ENCODE measurements at places on chromosomes 12 and 14.

GRCh38 chr14:23364164-23365035, 572 bp downstream of the EFS start:
- no peak for DNase-seq

GRCh38 chr12:102096855-102097254, 23.1 kb downstream of the NUP37 start:
- no peak for DNase-seq

DNA sequence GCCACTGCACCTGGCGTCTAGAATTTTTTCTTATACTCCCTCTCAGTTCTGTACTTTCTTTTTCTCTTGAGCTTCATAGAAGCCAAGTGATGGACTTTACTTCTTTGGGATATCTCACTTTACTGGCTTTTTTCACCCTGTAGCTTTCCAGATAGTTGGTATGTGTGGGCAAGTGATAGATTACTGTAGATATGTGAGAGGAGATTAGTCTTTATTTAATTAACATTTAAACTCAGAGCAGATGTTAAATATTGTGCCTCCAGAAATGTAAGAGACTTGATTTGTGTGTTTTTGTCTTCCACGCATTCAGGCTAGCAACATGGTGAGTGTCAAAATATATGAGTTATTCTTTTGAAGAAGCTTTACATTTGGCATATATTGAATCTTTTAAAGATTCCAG, 39.5 kb upstream of the SLC17A8 start:
- DNase-seq, result no peak

GRCh38 chr14:81509321-81509720, 24.3 kb downstream of the SEL1L start:
- no peak for DNase-seq

DNA sequence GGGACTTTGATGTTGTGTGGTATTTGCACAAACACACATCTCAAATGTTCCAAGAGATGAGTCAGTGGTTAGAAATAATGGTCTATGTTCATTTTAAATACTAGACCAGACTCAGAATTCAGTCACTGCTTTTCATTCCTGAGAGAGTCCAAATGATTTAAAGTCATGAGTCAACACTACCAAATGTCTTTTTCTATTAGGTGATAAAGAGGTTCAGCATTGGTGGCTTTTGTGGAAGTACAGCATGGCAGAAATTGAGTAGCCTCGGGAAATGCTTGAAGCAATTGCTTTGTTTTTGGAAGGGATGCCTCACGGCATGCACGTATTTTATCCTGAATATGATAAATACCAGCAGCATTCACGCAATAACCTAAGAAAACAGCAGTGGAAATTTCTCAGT, 115.7 kb downstream of the DIO2 start:
- DNase-seq, result no peak

DNA sequence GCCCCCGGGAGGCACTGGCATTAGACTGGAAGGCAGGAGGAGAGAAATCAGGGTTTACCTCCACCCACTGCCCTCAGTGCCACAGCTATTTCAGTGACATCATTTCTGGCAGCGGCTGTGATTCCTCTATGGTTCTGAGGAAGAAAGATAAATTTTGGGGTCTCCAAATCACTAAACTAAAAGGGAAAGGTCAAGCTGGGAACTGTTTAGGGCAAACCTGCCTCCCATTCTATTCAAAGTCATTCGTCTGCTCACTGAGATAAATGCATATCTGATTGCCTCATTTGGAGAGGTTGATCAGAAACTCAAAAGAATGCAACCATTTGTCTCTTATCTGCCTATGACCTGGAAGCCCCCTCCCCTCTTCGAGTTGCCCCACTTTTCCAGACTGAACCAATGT, 14.0 kb upstream of the CRY1 start:
- DNase-seq, result no peak

DNA sequence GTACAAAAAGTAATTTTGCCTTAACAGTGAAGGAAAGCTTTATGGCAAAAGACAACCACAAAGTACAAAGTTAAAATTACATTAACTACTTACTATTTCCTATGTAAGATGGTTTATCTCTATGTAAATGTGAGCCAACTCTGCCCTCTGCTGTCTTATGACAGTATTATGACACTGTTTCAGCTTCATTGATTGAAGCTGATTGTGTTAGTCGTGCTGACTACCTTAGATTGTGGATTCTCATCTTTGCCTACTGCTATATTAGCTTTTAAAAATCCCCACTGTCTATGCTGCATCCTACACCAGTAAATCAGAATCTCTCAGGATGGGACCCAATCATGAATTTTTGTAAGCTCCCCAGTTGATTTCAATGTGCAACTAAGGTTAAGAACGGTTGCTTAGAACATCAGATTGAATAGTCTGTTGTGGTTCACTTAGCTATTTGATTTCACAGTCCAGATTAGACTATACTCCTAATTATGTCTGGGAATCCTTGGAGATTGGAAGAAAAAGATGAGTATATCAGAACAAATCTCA, 12.2 kb upstream of the SPTB start:
- peak; percentile 12 for DNase-seq

GRCh38 chr14:63277591-63278183, 41.0 kb downstream of the GPHB5 start:
- DNase-seq, result no peak

GRCh38 chr12:14954269-14954668, 7.1 kb downstream of the ARHGDIB start:
- no peak for DNase-seq

DNA sequence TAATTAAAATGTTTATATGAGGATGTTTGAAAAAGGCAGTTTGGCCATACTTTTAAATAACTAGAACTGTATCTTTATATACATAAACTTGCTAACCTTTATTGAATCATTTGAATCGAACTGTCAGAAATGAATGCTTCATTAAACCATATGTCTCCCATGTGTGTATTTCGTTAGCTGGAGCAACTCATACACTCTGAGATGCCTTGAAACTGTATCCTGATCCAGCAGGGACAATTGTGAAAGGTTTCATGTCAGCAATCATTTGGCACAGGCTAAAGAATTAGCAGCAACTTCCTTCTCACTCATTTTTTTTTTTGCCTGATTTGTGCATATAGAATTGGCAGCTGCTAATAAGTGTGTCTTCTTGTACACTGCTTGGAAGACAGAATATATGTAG, 109.9 kb downstream of the NAV3 start:
- DNase-seq, result peak; percentile 8

GRCh38 chr12:75953312-75953906, 78.2 kb downstream of the PHLDA1 start:
- no peak for DNase-seq

DNA sequence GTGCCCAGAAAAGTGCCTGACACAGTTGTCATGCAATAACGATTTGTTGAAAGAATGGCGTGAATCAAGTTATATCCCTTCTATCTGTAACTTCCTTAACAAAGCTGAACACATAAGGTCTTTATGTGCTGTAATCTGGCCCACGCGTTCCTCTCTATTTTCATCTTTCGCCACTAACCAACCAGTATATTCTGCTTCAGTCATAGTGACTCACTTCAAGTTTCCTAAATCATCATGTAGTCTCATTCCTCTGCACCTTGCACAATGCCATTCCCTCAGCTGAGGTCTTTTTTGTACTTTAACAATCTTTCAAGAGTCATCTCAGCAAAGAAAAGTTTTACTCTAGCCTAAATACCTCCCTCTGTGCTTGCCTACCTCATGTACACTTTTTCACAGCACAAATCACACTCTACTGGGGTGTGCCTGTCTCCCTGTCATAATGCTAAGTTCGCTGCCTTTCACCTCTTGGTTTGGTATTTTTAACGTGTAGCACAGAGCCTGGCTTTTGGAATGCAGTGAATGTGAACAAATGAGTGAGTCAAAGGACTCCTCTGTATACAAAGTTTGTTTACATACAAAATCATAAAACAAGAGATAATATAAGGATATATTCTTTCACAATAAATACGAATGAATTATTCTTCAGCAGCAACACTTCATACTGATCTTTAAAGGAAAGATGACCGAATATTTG, 2.9 kb upstream of the CMAS start:
- DNase-seq, result no peak

GRCh38 chr14:91273273-91273884, 28.9 kb upstream of the GPR68 start:
- no peak for DNase-seq

DNA sequence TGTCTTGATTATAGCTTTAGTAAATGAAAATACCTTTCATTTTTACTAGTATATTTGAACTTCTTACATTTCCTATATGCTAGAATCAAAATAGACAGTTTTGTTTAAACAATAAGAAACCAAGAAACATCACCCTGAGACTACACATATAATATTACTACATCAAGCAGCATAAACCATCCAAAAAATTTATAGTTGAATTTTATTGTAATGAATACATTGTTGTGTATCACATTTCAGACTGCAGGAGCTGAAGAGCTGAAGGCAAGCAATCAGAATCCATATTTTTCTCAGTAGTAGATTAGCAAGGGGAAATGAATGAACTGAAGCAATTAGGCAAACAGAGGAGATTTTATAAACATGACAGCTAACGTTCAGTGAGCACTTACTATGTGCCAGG, 379.2 kb downstream of the BTG1 start:
- no peak for DNase-seq

DNA sequence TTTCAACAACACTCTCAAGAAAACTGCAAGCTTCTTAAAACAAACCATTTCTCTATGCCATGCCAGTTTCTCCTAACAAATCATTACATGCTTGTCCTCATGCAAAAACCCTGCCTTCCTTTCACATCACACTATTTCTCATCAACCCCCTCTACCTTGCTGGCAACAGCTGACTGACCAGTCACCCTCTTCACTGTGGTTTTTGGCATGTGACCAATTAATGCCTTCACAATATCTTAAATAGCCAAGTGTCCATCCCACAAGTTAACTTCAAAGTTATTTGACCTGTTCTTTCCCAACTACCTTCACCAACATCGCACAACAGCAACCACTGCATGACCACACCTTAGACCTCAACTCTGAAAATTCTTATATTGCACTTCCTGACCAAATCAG, 159.6 kb downstream of the CEP128 start:
- no peak for DNase-seq

DNA sequence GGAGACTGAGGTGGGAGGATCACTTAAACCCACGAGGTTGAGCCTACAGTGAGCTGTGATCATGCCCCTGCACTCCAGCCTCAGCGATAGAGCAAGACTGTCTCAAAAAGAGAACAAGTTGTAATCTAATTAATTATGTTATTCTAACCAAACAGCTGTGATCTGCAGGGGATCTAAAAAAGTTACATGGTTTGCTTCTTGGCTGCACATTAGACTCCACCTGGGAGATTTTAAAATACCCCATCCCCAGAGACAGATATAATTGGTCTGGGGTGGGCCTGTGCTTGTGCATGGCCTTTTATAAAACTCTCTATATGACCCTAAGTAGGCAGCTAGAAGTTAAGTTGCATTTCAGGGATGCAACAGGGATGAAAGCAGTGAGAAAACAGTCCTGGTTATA, 76.7 kb downstream of the SCAF11 start:
- DNase-seq, result no peak

DNA sequence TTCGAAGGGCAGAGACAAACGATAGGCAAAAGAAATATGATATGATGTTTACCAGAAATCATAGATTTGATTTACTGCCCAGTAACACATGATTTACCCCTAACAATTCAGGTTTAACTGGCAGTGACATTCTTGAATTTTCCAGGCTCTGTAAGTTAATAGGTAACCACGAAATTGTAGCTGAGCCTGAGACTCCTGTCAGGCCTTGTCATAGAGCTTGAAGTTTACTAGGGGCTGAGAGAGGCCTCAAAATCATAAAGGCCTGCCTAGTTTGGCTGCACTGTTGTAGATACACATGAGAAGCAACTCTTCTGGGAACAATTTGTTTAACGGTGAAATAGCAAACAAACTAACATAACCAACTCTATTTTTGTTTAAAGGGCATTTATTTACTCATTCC, 3.3 kb downstream of the ERP27 start:
- no peak for DNase-seq

- DNase-seq, result no peak
Measured at GRCh38 chr12:67795236-67795635, 146.7 kb downstream of the DYRK2 start.

- peak; percentile 34 for DNase-seq
Measured at GRCh38 chr12:80553316-80553715, 109.3 kb downstream of the PTPRQ start.

DNA sequence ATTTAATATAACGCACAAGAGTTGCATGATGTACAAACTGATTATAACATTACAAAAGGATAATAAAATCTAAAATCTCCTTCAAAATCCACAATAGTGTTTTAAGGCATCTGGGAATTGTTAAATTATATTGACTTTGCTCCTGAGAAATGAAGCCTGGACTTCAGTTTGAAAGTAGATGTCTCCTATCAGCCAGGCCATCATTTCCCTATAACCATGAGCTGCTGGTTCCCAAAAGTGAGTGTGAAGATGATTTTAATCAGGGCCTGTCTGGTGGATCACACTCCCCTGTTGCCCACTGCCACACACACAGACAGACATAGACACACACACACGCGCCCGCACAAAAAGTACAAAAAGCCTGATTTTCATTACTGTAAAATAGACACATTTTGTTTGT, 480.7 kb downstream of the RPS29 start:
- no peak for DNase-seq

DNA sequence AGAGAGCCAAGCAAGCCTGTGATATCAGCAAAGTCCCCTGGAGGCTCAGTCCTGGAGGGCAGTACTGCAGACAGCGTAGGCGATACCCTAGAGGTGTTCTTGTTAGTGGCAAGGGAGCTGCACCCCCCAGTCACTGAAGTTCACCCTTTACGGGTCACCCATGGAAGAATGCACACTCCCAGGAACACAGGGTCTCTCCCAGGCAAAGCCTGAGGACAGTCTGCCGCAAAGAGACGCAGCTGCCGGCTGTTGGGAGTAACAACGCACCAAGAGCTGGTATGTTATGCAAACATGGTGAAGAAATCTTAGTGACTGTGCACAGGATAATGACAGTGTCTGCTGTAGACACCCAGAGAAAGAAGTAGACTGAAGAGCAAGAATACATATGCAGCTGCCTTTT, 43.5 kb upstream of the NOS1 start:
- DNase-seq, result no peak

GRCh38 chr12:24496755-24497154, 452.1 kb downstream of the BCAT1 start:
- DNase-seq, result no peak

- DNase-seq, result peak; percentile 2
Measured at GRCh38 chr14:82075566-82075965, 541.9 kb upstream of the SEL1L start.

DNA sequence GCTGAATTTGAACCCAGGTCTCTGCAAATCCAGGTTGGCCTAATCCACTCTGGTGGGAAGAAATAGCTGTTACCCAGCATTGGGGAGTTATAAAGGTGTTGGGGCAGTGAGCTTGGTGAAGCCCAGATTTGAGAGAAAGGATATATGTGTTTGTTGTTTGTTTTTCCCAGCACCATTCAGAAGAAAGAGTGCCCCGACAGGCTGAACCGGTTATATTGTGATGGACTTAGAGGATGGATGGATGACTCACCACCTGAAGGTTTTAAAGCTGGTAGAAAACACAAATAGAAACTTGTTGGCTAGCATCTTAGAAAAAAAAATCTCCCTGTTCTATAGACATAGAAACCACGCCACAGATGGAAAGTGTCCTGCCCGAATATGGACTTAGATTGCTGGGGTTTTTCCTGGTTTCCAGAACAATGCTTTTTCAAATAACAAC, 404.6 kb downstream of the MED13L start:
- peak; percentile 95 for DNase-seq
